ENCODE measurements at places on chromosomes 12 and 14.

DNA sequence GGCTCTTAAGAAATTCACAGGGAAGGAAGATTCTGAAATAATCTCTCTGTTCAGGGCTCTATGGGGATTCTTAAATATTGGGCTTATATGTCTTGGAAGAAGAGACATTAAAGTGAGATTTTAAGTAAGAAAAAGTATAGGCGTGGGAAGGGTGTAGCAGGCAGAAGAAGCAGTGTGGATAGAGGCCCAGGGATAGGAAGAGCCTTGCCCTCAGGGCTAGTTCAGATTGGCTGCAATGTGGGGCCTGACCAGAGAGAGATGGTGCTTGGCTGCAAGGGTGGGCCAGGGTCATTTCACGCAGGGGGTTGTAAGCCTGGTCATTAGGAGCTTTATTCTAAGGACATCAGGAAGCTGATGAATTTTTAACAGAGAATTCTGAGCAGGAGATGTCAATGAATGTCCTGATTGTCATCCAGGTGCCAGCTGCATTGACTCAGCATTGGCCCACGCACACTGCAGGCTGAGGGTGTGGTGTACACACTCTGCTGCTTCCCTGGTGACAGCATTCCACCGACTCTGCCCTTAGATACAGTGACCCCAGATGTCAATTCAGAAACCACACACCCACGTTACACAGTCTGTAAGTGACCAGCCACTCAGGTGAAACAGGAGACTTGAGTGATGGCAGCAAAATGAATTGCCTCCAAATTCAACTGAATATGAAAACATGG lies 582.5 kb downstream of the NRXN3 start:
- DNase-seq, result no peak

DNA sequence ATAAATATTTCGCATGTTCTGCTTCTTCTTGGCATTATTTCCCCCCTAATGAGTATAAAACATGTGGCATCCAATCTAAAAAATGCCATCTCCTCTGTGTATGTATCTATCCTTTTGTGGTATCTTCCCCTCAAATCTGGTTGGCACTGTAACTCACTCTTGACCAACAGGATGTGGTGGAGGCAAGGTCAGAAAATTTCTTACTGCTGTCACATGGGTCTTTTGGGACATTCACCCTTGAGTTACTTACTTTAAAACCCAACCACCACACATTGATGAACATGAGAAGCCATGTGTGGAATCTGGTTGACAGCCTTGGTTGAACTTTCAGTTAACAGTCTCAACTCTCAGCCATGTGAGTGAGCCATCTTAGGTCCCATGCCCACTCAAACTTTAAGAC lies 516.9 kb downstream of the SLC16A7 start:
- DNase-seq, result no peak

DNA sequence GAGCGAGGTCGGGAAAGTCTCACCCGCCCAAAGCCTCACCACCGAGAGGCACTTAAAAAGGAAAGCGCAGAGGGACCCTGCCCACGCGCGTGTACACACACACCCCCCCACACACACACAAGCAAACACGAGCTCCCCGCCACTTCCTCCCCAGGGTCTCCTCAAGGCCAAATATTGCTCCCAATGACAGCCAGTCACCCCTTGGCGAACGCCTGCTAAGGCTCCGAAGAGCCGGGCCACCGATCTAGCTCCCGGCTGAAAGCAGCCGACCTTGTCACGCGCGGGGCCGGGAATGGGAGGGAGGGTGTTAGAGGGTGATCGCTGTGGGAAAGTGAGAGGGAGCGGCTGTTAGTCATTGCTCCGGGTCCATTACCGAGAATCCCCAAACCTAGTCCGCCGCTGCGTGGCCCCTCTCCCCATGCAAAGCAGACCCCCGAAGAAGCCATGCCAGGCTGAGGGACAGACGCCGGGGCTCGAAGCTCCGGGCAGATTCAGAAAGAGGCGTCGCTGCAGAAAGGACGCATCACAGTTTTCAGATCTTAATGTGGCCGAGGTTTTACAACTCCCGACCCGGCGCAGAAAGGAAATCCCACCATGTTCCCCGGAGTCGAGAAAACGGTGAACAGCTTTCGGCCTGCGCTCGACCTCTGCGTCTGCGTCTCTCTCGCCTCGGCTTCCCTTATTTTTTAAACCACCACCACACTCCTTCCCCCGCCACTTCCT lies 2.6 kb downstream of the BMP4 start:
- DNase-seq, result peak; percentile 34

- DNase-seq, result no peak
Observed at GRCh38 chr14:94671870-94672444, 59.8 kb downstream of the SERPINA3 start.

DNA sequence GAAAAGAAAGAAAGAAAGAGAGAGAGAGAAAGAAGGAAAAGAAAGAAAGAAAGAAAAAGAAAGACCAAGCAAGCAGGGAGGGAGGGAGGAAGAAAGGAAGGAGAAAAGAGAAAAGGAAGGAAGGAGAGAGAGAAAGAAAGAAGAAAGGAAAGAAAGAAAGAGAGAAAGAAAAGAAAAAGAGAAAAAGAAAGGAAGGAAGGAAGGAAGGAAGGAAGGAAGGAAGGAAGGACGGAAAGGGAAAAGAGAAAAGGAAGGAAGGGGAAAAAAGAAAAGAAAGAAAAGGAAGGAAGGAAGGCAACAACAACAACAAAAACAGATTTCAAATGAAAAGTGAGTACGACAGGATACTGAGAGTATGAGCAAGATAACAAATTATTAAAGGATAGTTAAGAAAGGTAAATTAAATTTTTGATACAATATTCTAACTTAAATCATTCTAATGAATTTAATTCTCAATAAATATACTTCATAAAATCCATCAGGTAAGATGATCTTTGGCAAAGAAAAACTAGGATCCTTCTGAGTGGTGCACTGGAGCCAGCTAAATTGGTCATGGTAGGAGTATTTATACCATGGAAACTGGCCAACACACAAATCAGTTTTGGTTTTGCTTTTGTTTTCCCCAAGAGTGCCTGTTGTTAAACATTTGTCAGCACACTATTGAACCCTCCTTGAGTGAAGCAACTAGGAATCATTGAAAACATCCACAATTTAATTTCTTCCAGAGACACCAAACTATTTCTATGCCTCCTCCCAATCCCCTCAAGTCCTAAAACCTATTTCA lies 56.1 kb upstream of the DYRK2 start:
- no peak for DNase-seq

DNA sequence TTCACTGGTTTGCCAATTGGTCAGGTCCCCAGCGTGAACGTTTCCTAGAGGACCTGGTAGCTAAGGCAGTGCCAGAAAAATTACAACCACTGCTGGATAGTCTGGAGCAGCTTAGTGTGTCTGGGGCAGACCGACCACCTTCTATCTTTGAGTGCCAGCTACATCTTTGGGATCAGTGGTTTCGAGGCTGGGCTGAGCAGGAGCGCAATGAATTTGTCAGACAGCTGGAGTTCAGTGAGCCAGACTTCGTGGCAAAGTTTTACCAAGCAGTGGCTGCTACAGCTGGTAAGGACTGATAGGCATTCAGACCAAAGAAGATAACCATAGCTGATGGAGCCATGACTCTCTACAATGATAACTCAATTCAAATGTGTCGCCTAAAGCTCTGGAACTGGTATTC lies 2.5 kb downstream of the C14orf119 start:
- DNase-seq, result no peak

DNA sequence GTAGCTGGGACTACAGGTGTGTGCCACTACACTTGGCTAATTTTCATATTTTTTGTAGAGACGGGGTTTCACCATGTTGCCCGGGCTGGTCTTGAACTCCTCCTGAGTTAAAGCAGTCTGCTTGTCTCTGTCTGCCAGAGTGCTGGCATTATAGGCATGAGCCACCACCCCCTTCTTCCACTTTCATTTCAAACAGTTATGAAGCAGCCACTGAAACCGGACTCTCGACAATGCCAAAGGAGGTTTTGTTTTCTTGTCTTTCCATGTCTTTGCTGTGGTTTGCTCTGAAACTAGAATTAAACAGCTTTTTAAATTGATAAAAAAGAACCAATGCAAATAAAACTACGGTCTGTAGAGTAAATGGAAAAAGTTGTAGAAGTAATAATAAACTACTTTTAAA lies 30.4 kb downstream of the RAP1B start:
- DNase-seq, result no peak

DNA sequence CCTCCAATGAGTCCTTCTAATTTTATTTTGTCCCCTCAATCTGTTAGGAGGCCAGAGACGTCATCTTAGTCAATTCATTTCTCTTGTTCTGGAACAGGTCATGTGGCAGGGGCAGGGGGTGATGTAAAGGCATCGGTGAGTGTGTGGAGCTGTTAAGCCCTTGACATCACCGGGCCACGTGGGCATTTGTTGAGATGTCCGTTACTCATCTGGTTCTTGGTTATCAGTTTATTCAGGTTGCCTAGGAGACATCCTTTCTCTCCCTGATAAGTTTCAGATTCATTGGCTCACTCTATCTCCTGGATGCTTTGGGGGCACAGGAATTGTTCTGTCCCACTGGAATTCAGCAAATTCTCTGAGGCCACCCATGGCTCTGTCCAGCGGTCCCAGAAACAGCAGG lies 33.6 kb upstream of the SEL1L start:
- no peak for DNase-seq

GRCh38 chr12:96177013-96177412 lies 17.2 kb upstream of the ELK3 start:
- DNase-seq, result no peak
